ENCODE measurements at places on chromosomes 16 and 17.

- DNase-seq: no peak
These were observed 65.3 kb downstream of the RMI2 start for GRCh38 chr16:11410376-11411058.

GRCh38 chr16:2500918-2501750 is 12.6 kb upstream of the ATP6V0C start:
- DNase-seq: no peak

GRCh38 chr16:86998196-86999001 is 318.8 kb downstream of the C16orf95 start:
- DNase-seq: no peak

DNA sequence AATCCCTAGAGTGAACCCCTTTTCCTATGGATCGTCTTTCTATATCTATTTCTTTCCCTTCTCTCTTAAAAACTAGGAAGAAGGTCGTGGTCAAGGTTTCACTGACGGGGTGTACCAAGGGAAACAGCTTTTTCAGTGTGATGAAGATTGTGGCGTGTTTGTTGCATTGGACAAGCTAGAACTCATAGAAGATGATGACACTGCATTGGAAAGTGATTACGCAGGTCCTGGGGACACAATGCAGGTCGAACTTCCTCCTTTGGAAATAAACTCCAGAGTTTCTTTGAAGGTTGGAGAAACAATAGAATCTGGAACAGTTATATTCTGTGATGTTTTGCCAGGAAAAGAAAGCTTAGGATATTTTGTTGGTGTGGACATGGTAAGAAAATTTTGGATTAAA is 9.6 kb downstream of the CYLD start:
- DNase-seq: no peak

DNA sequence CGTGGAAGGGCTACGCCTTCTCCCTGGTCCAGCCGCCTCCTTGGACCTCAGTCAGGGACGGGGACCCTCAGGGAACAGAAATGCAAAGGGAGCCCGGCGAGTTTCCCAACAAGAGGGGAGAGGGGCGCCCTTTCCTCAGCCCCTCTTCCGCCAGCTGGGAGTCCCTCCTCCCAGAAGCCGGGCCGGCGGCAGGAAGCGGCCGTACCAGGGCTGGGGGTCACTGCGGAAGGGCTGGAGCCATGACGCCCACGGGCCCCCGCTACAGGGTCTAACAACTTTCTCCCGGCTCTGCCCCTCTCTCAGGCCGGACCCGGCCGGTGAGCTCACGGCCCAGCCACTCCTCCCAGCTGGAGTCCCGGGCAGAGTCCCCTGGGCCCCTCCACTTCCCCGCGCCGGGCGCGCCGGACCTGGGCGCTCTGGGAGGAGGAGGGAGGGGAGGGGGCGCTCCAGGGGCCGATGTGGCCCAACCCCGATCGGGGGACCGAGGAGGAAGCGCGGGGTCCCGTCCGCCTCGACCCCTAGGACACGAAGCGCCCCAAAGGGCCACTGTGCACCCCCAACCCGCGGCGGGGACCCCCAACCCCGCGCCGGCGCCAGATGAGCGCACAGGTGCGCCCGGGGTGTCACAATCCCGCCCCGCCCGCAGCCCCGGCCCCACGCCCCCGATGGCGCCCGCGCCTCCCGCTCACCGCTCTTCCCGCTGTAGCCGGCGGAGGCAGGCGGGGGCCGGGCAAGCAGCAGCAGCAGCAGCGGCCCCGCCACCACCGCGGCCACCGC is 578 bp downstream of the PGAP6 start:
- no peak for DNase-seq

- DNase-seq: no peak
These were observed 110.3 kb downstream of the CCT6B start for GRCh38 chr17:34850964-34851363.

GRCh38 chr16:87445486-87445885 is 47.3 kb downstream of the ZCCHC14 start:
- DNase-seq: no peak

Measured in SK-N-MC (cell line).